ENCODE measurements at places on chromosomes 3 and 15.

- DNase-seq, result no peak
Observed at GRCh38 chr3:12017516-12017915, 13.3 kb downstream of the SYN2 start.

DNA sequence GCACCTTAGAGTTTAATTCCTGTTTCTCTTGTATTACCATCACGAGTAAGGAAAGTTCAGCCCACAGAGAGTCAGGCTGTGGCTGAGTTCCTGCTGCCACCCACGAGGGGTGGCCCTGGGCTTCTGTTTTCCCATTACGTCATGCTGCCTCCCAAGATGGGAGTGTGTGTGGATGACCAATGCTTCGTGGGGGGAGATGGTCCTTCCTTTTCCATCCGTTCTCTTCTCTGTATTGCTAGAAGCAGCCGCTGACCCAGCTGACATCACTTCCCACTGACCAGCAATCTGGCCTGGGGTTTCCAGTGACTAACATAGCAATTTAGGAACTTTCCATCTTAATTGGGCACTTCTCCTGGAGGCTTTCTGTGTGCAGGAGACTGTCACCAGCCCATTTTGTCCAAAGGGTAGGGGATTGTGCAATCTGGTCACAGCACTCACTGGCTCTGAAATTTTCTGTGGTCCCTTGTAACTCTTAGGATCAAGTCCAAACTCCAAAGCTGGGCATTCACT is 9.3 kb downstream of the IRAK2 start:
- peak; percentile 75 for DNase-seq

DNA sequence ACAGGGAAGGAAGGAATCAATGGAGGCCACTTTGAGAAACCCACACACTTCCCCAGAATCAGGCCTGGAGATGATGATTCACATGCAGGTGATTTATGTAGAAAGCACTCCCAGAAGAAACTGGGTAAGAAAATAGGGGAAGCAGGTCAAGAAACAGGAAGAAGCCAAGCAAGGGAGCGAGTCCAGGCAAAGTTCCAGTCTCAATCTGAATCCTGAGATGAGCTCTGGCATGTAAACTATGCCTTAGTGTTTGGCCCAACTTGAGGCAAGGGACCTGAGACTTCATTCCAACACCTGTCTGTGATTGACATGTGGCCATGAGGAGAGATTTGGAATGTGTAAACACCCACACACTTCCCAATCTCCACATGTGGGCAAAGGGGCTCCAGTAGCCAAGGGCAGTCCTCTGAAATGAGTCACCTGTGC is 61.6 kb upstream of the CTNNB1 start:
- DNase-seq, result no peak

GRCh38 chr3:29291260-29291981 is 10.6 kb downstream of the RBMS3 start:
- DNase-seq, result no peak

GRCh38 chr3:48596676-48597407 is 1.7 kb upstream of the COL7A1 start:
- no peak for DNase-seq

DNA sequence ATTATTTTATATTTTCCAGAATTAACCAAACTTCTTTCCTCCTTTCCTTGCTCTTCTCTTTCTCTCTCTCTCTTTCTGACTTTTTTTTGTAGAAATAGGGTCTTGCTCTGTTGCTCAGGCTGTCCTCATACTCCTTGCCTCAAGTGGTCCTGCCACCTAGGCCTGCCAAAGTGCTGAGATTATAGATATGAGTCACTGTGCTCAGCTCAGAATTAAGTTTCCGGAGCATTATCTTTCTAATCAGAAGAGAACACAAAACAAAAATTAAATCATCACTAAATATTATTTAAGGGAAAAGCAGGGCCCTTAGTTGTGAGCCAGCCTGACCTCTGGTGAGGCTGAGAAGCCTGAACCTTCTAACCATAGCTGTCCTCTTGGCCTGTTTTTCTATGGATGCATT is 168.2 kb downstream of the SOX2 start:
- DNase-seq, result no peak

- no peak for DNase-seq
Observed at GRCh38 chr3:173225351-173225750, 84.3 kb upstream of the SPATA16 start.

DNA sequence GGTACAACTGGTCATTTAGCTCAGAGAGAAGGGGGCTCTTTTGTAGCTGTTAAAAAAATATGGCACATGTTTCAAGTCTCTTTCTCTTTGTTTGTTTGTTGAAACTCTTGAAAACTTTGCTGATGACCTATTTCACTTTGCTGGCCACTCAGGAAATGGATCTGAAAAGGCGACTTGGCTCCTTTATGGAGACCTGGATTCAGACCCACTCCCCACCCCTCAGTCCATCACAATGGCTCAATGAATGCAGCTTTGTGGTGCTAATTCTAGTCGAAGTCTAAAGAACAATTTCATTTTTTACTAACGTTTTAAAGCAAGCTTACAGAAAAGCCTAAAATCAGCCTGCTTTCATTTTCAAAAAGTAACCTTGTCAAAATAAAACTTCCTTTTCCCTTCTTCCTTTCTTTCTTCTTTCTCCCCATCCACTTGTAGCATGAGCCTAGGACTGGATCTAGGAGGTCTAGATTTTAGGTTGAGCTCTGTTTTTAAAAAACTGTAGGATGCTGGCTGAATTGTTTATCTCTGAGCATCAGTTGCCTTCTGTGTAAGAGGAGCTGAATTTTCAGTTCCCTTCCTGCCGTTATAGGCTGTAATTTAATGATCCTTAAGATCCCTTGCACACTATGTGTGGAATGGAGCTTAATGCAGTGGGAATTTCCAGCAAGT is 165.5 kb upstream of the FEZF2 start:
- DNase-seq, result no peak

- no peak for DNase-seq
Observed at GRCh38 chr3:147881933-147882332, 472.8 kb downstream of the ZIC1 start.

DNA sequence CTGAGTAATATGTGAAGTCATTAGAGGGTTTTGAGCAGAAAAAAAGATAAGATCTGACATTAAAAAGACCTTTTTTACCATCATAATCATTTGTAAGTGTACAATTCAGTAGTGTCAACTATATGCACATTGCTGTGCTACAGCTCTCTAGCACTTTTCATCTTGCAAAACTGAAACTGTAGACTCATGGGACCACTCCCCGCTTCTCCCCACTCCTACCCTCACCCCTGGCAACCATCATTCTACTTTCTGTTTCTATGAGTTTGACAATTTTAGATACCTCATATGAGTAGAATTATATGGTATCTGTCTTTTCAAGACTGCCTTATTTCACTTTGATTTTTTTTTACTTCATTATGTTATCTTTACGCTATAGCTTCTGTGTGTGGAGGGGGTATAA is 112.8 kb downstream of the NSUN3 start:
- DNase-seq, result no peak

DNA sequence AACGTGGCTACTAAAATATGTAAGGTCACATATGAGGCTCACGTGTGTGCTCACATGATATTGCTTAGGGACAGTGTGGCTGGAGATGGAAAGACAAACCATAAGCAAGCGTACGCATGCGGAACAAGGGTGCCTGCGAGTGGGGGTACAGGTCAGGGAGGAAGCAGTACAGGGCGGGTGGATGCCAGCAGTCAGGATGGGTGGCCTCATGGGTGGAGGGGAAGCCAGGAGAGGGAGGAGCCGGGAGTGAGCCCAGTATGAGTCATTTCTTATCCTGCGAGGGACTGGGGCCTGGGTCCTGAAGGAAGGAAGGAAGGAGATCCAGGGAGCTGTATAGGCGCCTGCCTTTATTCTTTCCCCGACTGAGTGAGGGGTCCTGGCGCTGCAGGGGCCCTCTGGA is 42.0 kb upstream of the CGNL1 start:
- DNase-seq, result peak; percentile 45

DNA sequence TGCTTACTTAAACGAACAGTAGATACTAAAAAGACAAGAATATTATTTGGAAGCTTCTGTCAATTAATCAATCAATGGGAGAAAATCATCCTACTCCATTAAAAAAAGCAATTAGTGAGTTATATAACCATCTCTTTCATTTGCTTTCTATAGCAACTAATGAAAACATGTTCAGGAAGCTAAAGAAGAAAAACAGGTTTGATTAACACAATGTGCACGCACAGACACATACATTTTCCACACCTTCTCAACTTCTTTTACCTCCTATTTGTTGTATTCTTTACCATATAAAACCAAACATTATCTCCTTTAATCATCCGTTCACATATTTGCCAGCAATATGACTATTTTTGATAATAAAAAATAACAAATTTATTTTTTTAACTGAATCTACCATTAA is 111.3 kb downstream of the GBE1 start:
- no peak for DNase-seq

GRCh38 chr15:98085003-98085639 is 124.6 kb downstream of the ARRDC4 start:
- DNase-seq, result peak; percentile 60

DNA sequence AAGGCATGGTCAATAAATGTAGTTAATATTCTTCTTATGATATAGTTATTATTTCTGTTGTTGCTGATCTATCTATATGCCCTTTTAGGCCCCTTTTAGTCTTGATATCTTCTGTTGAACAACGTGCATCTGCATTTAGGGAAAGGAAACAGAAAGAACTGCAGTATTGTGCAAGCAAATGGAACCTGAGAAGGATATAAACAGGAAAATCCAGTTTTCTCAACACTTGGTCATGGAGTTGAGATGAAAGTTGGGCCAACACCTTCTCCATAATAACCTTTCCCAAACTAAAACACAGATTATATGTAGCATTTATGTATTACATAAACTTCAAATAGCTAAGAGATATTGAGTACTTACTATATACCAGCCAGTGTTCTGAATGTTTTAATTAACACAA is 179.7 kb downstream of the ADAMTS9 start:
- no peak for DNase-seq

GRCh38 chr3:90128391-90128790 is 1021.0 kb downstream of the EPHA3 start:
- no peak for DNase-seq

GRCh38 chr3:146575636-146576035 is 29.5 kb downstream of the PLSCR5 start:
- DNase-seq, result no peak

GRCh38 chr3:66236281-66236680 is 15.5 kb downstream of the SLC25A26 start:
- peak; percentile 31 for DNase-seq

- no peak for DNase-seq
Observed at GRCh38 chr3:11627612-11628011, 16.1 kb downstream of the VGLL4 start.

DNA sequence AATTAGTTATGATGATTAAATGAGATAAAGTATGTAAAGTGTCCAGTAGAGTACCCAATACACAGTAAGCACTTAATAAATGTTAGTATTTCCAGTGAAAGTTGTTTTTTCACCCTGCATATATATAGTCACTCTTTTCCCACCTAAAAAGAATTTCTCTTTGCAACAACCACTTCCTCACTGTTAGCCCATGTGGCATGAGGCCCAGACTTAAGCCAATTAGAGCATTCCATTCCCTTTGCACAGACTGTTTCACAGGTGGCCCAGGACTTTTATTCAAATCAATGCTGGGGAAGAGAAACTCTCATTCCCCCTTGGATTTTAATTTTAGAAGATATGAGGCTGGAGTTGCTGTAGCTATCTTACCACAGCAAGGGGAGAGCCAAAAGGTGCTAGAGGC is 3.7 kb downstream of the IFT80 start:
- peak; percentile 84 for DNase-seq

DNA sequence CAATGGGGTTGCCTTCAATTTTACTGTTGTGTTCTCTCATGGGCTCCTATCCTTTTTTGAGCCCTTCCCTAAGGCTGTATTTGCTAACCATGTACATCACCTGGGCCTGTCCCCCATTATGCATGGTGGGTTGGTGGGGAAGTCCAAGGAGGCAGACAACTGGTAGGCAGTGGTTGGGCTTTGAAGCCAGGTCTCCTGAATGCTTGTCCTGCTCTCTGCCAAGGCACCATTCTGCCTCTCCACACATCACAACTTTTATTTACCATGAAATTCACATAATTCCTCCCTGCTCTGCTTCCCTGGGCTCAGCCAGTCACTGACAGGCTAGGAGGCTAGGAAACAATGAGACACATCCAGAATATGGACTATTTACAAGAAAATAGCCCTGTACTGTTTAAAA is 41.0 kb upstream of the COPB2 start:
- DNase-seq, result peak; percentile 3

- DNase-seq, result no peak
Observed at GRCh38 chr3:19213603-19214220, 65.4 kb downstream of the KCNH8 start.

GRCh38 chr3:53242642-53243041 is 13.2 kb downstream of the TKT start:
- DNase-seq, result no peak

DNA sequence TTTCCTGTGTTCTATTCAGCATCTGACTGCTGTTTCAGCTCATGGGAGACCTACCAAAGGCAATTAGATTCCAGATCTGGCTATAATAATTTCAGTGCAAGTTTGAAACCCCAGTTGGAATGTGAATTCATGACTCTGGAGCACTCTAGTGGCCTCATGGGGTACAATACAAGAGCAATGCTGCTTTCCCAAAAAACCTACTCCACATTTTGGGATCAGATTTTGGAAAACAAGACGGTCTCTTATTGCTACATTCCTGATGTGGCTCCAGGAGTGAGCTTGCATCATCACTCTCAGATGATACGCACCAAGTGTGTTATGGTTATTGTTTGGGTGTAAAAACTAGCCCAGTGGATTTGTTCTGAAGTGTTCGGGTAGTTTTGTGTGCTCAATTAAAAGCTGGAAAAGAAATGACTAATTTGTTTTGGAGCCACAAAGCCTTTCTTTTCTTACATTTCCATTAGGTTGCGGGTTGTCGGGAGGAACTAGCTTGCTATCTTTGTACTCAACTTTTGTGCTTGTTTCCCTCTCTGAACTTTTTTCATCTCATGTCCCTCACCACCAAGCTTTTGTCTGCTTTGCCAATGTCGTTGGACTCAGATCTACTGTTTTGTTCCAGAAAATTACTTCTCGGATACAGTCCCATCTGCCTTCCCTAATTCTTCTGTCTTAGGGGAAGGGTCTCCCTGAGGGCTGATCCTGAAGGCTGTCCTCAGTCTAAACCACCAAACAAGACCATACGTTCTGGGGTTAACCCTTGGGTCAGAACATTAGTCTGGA is 272.1 kb downstream of the BBX start:
- peak; percentile 12 for DNase-seq

GRCh38 chr3:120487191-120487650 is 36.4 kb upstream of the FSTL1 start:
- DNase-seq, result peak; percentile 88

GRCh38 chr3:65006300-65006739 is 318.5 kb upstream of the ADAMTS9 start:
- peak; percentile 95 for DNase-seq

DNA sequence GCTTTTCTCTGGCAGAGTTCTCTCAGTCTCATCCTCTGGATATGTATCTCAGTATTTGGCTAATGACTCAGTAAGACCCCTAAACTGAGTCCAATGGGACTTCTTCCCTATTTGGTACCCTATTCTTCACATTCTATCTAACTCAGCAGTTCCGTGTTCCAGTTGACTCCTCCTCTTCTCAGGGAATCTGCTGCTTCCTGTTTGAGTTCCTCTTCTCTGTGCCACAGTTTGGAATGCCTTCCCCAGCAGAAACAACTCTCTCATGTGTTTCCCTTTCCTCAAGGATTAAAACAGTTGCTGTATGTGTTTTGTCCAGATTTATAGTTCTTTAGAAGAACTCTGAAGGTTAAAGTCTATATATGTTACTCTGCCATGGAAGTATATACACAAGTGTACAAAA is 344.0 kb upstream of the RARB start:
- peak; percentile 4 for DNase-seq

Data from fibroblast of skin of right biceps (primary cell).